ENCODE measurements at places on chromosomes 1 and 21.

DNA sequence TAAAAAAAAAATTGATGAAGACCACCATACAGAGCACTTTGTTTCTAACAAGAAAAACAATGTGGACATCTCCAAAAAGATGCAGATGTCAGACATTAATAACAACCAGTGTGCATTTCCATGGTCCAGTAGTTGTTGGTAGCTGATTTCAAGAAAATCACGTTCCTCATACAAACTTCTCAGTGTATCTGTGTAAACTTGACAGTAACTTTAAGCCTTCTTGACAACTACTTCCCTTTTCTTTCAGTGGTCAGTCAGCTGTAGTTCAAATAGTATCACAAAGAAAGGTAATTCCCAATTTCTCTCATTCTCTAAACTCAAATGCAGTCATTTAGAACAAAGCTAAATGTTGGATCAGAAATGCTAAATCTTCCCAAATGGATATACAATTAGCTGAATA is 879.9 kb downstream of the AMY1C start:
- DNase-seq: no peak

DNA sequence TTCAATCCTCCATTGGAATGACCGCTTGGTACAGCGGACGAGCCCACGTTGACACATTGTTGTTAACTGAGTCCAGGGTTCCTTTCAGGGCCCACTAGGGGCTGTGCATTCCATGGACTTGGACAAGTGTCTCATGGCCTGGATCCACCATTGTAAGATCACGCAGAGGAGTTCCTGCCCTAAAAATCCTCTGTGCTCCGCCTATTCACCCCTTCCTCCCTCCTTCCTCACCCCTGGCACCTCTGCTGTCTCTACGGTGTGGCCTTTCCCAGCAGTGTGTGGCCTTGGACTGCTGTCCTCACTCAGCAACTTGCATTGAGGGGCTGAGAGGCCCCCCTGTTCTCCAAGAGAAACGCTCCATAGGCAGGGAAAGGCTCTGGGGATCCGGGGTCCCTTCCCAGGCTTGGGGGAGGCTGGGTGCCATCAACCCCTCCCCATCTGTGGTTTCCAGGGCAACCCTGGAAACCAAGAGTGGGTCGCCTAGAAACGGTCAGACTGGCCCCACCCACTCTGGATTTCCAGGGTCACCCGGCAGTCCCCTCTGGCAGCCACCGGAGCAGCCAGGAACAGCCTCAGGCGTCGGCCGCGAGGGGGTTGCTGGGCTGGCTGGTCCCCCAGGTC is 50.9 kb downstream of the MEGF6 start:
- DNase-seq: no peak

DNA sequence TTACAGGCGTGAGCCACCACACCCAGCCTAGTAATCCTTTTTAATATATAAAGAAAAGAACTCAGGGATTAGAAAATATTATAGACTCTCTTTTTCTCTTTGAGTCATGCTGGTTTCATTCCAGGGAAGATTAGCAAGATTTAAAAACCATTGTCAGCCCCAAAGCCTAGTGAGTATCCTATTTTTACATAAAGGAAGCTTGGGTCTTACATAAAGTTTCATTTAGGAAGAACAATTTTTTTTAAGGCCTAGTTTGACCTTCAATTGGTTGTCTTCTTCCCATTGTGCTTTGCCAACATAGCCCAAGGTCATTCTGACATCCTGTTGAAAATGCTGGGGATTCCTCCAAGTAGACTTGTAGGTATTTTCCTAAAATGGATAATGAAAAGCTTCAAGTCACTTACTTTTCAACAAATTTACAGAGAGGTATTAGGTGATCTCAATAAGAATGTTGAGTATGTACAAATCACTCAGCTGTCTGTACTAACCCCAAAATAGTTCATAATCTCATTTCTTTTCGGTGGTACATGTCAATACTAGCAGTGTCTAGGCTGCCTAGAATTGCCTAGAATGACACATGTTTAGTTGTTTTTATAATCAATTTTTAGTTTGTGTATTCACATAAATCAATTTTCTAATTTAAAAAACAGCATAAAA is 4.3 kb upstream of the KIF14 start:
- no peak for DNase-seq

GRCh38 chr1:31848381-31848897 is 32.6 kb upstream of the SPOCD1 start:
- no peak for DNase-seq

GRCh38 chr1:245404527-245404926 is 249.7 kb downstream of the KIF26B start:
- DNase-seq: no peak

GRCh38 chr1:1290238-1290731 is 10.0 kb downstream of the SCNN1D start:
- DNase-seq: peak; percentile 92

- no peak for DNase-seq
Observed at GRCh38 chr1:158962983-158963382, 31.6 kb downstream of the PYHIN1 start.

- DNase-seq: no peak
Observed at GRCh38 chr1:158274797-158275196, 14.9 kb upstream of the CD1C start.

- DNase-seq: no peak
Observed at GRCh38 chr1:47562799-47563198, 125.0 kb downstream of the FOXD2 start.
